ENCODE measurements at places on chromosomes 1 and 21.

GRCh38 chr1:236185687-236186086 is 43.3 kb downstream of the GPR137B start:
- no peak for DNase-seq

- no peak for DNase-seq
These were observed 67.0 kb upstream of the SSX2IP start for GRCh38 chr1:84757301-84757700.

DNA sequence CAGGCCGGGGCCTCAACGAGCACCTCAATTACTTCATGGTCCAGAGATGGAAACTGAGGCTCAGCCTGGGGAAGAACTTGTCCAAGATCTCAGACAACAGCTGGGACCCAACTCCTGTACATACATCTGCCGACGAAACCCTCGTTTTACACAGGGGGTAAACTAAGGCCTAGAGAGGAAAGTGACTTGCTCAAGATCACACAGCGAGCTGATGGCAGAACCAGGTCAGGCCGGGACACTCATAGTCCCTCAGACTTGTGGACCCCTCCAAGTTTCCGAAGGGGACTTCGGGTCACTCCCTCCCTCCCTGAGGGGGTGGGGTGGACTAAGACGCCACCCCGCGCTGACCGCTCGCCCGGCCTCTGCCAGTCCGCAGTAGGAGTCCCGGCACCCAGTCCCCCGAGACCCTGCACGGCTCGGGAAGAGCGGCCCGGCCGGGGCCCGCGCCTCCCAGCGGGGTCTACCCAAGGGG is 430 bp downstream of the WASF2 start:
- peak; percentile 16 for DNase-seq

DNA sequence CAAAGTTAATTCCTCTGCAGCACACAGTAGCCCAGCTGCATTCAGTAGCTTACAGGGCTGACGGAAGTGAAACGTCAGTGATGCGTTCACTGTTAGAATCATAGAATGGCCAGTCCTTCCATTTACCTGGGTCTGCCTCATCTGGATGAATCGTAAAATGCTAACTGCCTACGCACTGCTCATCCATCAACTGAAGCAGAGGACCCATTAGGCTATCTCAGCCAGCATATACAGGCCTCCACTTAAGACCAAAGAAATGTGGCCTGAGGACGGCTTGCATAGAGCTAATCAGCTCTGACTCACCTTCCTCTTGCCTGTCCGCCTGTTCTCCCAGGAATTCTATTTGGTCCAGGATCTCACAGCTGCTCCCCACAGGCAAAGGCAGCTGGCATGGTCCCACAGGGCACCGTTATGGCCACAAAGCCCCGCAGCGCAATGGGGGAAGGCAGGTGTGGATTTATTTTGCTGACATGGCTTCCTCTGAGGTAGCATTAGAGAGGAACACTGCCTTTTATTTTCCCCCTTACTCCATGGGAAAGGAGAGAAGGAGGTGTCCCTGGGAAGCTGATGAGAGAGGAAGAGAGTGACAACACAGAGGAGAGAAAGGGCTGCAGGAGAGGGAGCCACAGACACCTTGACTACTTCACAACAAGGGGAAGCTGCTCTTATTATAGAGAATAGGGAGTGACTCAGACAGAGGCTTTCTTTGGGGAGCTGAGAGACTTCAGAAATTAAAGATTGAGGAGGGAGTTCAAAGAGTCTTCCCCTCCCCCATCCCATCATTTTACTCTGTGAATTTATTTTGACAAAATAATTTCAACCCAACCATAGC is 177.6 kb downstream of the HHIPL2 start:
- peak; percentile 84 for DNase-seq

GRCh38 chr1:64139877-64140276 is 63.5 kb upstream of the UBE2U start:
- no peak for DNase-seq
